Naive thymus-derived CD4-positive, alpha-beta T cell (primary cell): ENCODE measurements at places on chromosomes 16 and 17. TPM values are rescaled to one million over a fixed set of nuclear protein-coding genes. Genes with fewer than 3 reads are reported as not detected.

Gene ZNF624
- 6.2 TPM for polyA plus RNA-seq

Gene RNF43
- 1.1 TPM for polyA plus RNA-seq

Gene KRTAP4-6
- polyA plus RNA-seq: not detected

Gene EXOC7
- polyA plus RNA-seq: 73.3 TPM

Gene TRPV3
- not detected for polyA plus RNA-seq

Gene NXPH3
- polyA plus RNA-seq: not detected

Gene CHD9NB
- not detected for polyA plus RNA-seq

Gene DPEP2
- 54.3 TPM for polyA plus RNA-seq

Gene KIF19
- not detected for polyA plus RNA-seq

Gene KRT33B
- polyA plus RNA-seq: not detected

Gene FA2H
- polyA plus RNA-seq: not detected

Gene ESRP2
- polyA plus RNA-seq: 0.11 TPM

Gene SLC13A2
- not detected for polyA plus RNA-seq

Gene GNAO1
- polyA plus RNA-seq: 0.60 TPM

Gene PRR29
- 5.5 TPM for polyA plus RNA-seq

Gene FCSK
- polyA plus RNA-seq: 10.3 TPM

Gene ZPBP2
- 0.11 TPM for polyA plus RNA-seq

Gene HBA2
- not detected for polyA plus RNA-seq

Gene DNAI2
- 0.15 TPM for polyA plus RNA-seq

Gene HASPIN
- 0.28 TPM for polyA plus RNA-seq

Gene ABCA6
- polyA plus RNA-seq: not detected

Gene FNDC8
- polyA plus RNA-seq: not detected

Gene PCGF2
- polyA plus RNA-seq: 0.09 TPM

Gene POLR3E
- 11.8 TPM for polyA plus RNA-seq

Gene TLCD2
- polyA plus RNA-seq: not detected

Gene COL1A1
- polyA plus RNA-seq: not detected

Gene KRT20
- not detected for polyA plus RNA-seq

Gene KRTAP1-5
- not detected for polyA plus RNA-seq

Gene IL17C
- polyA plus RNA-seq: not detected

Gene UMOD
- polyA plus RNA-seq: not detected

Gene MT1M
- polyA plus RNA-seq: not detected

Gene KRT37
- polyA plus RNA-seq: not detected

Gene SLC12A4
- polyA plus RNA-seq: 3.8 TPM
